NCI-H446 (cell line): ENCODE measurements at places on chromosomes 12 and 14.

- DNase-seq, result no peak
These were observed 29.5 kb downstream of the DDX51 start for GRCh38 chr12:132114667-132115066.

GRCh38 chr12:19641235-19642080, 202.2 kb downstream of the AEBP2 start:
- no peak for DNase-seq

- no peak for DNase-seq
These were observed 40.8 kb downstream of the CCDC92 start for GRCh38 chr12:123931686-123932321.

DNA sequence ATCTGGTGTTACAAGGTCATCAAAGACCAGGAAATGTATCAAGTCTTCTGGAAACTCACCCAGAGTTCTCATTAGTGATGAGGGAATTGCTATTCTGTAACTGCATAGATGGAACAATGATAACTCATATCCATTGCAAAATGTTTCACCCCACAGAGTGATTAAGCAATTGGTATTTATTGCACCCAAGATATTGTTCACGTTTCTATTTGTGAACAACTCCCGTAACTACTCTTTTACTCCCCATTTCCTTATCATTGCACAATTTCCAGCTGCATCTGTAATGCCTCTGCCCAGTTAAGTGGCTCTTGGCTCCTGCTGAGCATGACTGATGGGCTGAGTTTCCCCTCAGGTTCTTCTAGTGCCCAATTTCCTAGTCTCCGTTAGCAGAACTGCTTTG, 108.7 kb upstream of the PRICKLE1 start:
- no peak for DNase-seq

DNA sequence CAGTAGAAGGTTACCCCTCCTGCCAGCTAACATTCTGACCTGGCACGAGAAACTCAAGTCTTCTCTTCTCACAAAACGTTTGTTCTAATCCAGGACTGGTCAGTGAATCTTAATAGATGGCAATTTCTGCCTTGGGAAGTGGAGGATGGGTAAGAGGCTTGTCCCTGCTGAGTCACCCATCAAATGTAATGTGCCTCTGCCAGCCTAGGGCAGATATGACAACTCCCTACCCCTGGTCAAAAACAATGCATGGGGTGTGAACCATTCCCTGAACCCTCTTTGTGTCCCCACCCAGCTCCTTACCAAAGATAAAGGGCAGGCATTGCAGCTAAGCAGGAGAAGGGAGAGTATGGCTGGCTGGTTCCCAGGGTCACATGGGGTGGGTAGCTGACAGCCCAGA, 1052.9 kb downstream of the GALC start:
- no peak for DNase-seq

DNA sequence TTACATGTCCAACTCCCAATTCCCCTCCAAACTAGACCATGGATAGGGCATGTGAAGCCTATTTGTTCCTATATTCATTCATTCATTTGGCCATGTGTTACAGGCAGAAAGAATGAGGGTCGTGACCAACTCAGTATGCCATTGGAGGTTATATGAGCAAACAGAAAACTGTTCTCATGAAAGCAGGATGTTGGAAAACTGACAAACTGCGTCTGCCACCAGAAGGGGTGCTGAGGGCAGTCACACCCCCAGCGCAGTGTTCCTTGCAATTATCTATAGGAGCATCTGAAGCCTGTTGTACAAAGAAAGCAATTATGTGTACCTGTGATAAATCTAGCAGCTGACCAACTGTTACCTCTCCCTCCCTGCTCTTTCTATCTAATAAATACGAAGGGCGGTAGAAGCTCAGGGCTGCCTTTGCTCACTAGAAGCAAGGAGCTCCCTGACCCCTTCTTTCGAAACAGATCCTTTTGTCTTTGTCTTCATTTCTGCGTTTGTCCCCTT, 21.1 kb downstream of the ENTPD5 start:
- DNase-seq, result no peak

DNA sequence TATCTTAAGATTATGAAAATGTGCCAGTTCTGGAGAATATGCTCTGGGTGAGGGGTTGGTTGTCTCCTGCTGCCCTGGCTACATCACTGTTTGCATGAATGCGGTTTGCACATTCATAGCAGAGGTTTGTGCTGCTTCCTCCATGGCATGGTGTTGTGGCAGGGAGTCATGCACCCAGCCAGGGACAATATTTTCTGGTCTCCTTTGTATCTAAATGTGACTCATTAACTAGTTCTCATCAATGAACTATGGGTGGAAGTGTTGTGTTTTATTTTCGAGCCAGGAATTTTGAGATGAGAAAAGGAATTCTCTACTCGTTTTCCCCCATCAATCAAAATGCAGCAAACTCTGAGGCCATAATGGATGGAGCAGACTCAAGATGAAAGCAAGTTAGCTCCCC, 527.3 kb downstream of the SNAPC1 start:
- no peak for DNase-seq

GRCh38 chr14:57169901-57170300, 98.8 kb downstream of the EXOC5 start:
- DNase-seq, result no peak

DNA sequence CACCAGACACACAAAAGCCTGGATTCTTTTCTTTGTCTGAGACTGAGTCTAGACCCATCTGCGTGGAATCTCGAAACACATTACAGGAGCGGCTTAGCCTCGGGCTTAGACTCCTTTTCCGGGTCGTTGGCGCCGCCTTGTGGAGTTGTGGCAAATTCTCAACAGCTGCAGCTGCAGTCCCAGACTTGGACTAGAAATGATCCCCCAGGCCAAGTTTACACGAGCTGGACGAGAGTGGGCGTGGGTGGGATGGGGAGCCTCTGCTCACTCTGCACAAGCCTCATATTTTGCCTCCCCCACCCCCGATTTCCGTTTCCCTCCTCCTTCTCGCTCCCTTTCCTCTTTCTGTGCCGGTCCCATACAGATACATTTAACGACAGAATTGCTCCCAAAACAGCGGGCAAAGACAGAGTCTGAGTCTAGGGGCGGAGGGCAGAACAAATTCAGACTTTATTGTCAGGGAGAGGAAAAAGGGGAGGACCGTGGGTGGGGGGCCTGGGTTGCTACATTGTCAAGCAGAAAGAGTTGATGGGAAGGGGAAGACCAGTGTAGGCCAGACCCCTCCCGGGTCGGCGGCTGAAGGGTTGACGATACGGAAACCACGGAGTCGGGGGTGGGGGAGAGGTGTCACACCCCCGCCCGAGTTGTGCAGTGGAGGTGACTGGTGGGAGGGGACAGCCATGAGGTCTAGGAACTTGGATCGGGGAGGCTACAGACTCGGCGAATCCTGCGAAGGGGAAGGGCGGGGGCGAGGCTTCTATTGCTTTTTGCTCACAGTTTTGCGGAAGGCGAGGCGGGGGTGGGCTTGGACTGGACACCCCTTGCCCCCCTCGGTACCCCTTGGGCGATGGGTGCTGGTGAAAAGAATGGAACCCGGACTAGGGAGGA, 4.7 kb upstream of the GPR84 start:
- DNase-seq, result peak; percentile 87

- DNase-seq, result no peak
These were observed 104.3 kb downstream of the SLC16A7 start for GRCh38 chr12:59700153-59700450.

GRCh38 chr14:37601865-37602264, 6.4 kb downstream of the TTC6 start:
- no peak for DNase-seq

DNA sequence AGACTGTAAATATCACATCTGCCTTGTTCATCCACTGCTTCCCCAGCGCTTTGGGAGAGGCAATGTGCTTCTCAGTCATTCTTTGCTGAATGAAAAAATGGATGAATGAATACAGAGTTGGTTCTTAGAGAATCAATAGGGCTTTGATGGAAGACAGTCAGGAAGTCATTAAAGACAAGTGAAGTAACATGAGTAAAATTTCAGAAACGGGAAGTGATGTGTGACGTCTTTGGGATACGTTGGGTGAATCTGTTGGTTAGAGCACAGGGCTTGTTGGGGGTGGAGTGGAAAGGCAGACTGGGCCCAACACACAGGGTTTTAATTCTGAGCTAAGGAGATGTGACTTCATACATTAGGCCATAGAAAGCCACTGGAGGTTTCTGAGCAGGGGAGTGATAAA, 39.0 kb upstream of the NRXN3 start:
- DNase-seq, result no peak

GRCh38 chr14:54109521-54110120, 153.0 kb upstream of the BMP4 start:
- no peak for DNase-seq

GRCh38 chr14:103220982-103221641, 97.9 kb downstream of the TNFAIP2 start:
- DNase-seq, result no peak

- DNase-seq, result no peak
These were observed 5.1 kb downstream of the KLC1 start for GRCh38 chr14:103634156-103634555.

- no peak for DNase-seq
These were observed at the start of gene SERPINA6 for GRCh38 chr14:94322648-94323570. SERPINA6 (minus strand) TSS chr14:94323336; CDS start chr14:94314648, 8,688 bp downstream.

GRCh38 chr12:124750787-124751471, 112.7 kb downstream of the SCARB1 start:
- no peak for DNase-seq

GRCh38 chr12:90333424-90333823, 621.6 kb downstream of the CCER1 start:
- DNase-seq, result no peak

- no peak for DNase-seq
These were observed 443.6 kb upstream of the SYT1 start for GRCh38 chr12:78420991-78421390.

- DNase-seq, result no peak
These were observed 846.8 kb downstream of the NRXN3 start for GRCh38 chr14:79016828-79017505.

GRCh38 chr14:97296176-97296575, 499.0 kb downstream of the VRK1 start:
- no peak for DNase-seq

DNA sequence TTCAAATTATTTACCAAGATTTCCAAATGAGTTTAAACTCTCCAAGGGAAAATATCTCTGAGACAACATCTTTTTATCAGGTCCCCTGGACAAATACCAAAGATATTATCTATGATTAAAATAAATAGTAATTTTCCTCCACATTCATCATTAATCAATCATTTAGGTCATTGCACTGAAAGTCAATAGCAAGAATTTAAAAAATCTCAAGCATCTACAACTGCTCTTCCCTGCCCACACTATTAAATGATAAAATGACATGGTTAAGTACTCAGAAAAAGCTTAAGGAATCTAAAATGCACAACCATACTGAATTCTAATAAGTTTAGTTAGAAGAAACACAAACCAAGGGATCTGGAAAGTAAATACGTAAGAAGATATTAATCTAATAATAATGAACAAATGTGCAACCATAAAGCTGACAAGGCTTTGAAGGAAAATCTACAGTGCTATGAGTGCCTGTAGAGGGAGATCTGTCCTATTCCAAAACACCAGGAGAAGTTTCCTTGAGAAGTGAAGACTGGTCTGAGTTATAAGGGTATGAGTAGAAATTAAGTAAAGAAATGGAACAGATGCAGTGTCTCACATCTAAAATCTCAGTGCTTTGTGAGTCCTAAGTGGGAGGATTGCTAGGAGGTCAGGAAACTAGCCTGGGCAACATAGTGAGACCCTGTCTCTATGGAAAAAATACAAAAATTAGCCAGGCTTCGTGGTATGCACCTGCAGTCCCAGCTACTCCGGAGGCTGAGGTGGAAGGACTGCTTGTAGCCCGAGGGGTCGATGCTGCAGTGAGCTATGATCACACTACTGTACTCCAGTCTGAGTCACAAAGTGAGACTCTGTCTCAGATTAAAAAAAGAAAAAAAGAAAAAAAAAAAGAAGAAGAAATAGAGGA, 19.2 kb downstream of the INTS13 start:
- no peak for DNase-seq

DNA sequence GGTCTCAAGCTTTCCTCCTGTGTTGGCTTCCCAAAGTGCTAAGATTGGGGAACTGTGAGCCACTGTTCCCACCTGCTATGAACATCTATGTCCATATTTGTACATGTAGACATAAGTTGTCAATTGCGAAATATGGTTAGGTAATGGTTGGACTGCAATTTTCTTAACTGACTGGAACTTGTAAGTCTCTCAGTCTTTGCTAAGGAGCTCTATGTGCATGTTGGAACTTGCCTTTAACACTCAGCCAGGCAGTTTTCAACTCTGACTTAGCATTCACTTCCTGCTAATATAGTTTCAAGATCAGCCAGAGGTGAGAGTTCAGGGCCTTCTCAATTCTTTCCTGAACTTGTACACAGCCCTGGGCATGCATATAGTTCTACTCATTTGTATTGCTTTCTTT, 44.5 kb upstream of the EEA1 start:
- no peak for DNase-seq
